Lung microvascular endothelial cell (primary cell): ENCODE measurements at places on chromosomes 12 and 14. TPM values are rescaled to one million over a fixed set of nuclear protein-coding genes. Genes with fewer than 3 reads are reported as not detected.

The SELPLG gene
- total RNA-seq, result 0.20 and 0.22 TPM in 2 replicates

The PTCSC3 gene
- total RNA-seq, result not detected in 2 replicates

The SLC6A12 gene
- not detected in 2 replicates for total RNA-seq

The TMEM121 gene
- total RNA-seq, result 5.8 and 6.5 TPM in 2 replicates

The CLEC6A gene
- not detected in 2 replicates for total RNA-seq

The OVCH1 gene
- under 0.01 TPM in 1 of 2 replicates, not detected in the other for total RNA-seq

The CLECL1 gene
- total RNA-seq, result not detected in 2 replicates

The MYO1H gene
- total RNA-seq, result not detected in 2 replicates

- peak; percentile 75 for DNase-seq
Measured at GRCh38 chr14:81435391-81436295, 35.5 kb upstream of the STON2 start.

GRCh38 chr12:123061441-123062205 is 81.1 kb downstream of the ARL6IP4 start:
- no peak for DNase-seq

GRCh38 chr14:94569381-94570001 is 8.2 kb downstream of the SERPINA4 start:
- DNase-seq, result no peak

GRCh38 chr12:98352218-98352811 is 163.1 kb upstream of the TMPO start:
- DNase-seq, result peak; percentile 76

DNA sequence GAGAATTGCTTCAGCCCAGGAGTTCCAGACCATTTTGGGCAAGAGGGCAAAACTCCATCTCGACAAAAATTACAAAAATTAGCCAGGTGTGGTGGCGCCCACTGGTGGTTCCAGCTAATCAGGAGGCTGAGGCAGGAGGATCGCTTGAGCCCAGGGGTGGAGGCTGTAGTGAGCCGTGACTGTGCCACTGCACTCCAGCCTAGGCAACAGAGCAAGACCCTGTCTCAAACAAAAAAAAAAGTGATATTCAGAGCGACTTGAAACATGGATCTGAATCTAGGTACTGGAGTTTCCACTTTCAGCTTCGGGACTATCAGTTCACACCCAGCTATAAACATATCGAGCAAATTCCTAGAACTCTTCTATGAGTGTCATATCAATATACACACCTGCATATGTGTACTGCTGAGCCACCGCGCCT is 16.3 kb upstream of the RNF34 start:
- no peak for DNase-seq

DNA sequence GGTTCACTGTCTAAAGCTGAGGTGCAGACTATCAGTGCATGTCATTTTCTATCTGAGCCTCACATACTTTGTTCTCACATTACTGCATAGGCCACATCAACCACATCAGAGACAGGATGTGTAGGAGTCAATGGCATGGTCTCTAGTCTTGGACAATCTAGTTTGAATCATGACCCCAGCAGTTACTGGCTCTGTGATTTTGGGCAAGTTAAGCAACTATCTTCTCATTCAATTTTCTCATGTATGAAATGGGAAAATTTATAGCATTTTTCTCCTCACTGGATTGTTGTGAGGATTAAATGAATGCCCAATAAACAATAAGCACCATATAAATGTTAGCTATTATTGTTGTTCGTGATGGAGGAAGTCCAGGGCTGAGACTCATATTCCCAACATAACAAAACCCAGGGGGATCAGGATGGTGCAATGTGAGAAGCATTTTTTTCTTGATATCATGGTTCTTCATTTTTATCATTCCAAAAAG is 432.6 kb downstream of the LRIG3 start:
- no peak for DNase-seq

GRCh38 chr12:113049976-113050742 is 6.4 kb upstream of the DTX1 start:
- DNase-seq, result peak; percentile 17

- no peak for DNase-seq
Measured at GRCh38 chr12:62267480-62267879, 7.3 kb downstream of the USP15 start.

DNA sequence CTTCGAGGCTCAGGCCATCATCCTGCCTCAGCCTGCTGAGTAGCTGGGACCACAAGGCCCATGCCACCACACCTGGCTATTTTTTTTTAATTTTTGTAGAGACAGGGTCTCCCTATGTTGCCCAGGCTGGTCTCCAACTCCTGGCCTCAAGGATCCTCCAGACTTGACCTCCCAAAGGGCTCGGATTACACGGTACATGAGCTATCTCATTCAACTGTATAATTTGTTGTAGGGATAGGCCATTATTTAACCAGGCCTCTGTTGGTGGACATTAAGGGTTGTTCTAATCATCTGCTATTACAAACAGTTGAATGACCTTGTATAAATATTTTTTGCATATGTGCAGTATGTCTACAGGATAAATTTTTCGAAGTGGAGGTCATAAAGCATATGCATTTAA is 9.0 kb downstream of the KIF5A start:
- no peak for DNase-seq

DNA sequence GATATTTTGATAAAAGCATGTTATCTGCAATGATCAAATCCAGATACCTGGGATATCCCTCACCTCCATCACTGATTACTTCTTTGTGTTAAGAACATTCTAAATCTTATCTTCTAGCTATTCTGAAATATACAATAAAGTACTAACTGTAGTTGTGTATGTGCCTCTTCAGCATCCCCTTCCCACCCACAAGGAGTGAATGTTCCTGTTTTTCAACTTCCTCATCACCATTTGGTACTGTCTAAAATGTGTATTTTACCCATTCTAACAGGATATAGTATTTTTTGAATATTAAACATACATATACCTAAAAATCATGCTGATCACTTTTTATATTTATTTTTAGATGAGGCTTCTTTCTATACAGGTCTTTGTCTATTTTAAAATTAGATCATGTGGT is 1252.6 kb downstream of the TMEM121 start:
- DNase-seq, result no peak

DNA sequence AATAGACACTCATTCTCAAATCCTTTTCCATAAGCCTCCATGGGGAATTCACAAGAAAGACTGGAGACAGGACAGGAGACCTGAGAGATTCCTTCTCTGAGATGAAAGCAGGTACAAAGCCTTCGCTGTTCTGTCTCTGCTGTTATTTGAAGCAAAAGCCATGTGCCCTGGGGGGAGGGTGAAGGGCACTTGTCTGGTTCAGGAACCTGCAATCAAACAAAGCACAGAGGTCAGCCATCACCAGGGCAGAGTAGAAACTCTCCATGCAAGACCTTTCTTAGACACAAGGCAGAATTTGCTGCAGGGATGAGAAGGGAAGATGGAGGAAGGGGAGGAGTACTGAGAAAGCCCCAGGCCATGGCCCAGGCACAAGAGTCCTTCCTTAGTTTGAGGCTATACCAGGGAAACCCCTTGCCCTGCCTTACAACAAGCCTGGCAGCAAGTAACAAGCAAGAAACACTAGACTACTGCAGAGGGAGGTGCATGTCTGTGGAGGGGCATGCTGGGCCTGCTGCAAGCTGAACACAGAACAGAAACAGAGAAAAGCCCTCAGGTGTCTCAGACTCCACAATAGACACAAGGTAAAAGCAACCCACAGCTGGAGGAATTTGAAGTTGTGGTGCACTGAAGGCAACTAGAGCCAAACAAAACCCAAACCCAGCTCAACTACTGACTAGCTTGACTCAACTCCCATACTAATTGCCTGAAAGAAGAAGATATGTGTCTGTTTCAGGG is 7.8 kb upstream of the ART4 start:
- DNase-seq, result no peak

GRCh38 chr12:97629382-97629781 is 166.8 kb downstream of the RMST start:
- DNase-seq, result no peak
